T-helper 1 cell treated with Interleukin-12 subunit alpha and Interleukin-12 subunit beta and Interleukin-4 antibody, amounts not matched to agents 30 ng/mL and 1 ng/mL, for 36 hours (primary cell): ENCODE measurements at places on chromosomes 7 and 10. TPM values are rescaled to one million over a fixed set of nuclear protein-coding genes. Genes with fewer than 3 reads are reported as not detected.

The ITGB1 gene
- 44.4 and 47.1 TPM in 2 replicates for total RNA-seq

The RBP3 gene
- not detected in 2 replicates for total RNA-seq

The BAG3 gene
- total RNA-seq = 24.6 and 25.5 TPM in 2 replicates

The SPDYE2B gene
- not detected in 2 replicates for total RNA-seq

The NKX1-2 gene
- not detected in 2 replicates for total RNA-seq
